Stimulated activated CD8-positive, alpha-beta memory T cell treated with anti-CD3 and anti-CD28 coated beads, Interleukin-2, amount 100 ng/mL, for 1 hour (primary cell): ENCODE measurements at places on chromosomes 4 and X.

- DNase-seq = no peak
Measured at GRCh38 chr4:40736910-40737309, 12.8 kb upstream of the NSUN7 start.

GRCh38 chr4:140851032-140851636, 94.9 kb upstream of the TBC1D9 start:
- DNase-seq = no peak

DNA sequence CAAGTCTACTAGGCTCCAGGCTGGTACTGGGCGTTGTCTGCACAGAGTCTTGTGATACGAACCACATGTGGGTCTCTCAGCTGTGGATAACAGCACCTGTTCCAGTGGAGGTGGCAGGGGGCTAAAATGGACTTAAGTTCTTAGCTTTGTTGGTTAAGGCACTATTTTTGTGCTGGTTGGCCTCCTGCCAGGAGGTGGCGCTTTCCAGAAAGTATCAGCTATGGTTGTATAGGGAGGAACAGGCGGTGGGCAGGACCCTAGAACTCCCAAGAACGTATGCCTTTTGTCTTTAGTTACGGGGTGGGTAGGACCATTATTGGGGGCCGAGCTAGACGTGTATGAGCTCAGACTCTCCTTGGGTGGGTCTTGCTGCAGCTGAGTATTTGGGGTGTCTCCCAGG, 1138.4 kb downstream of the PCDH19 start:
- no peak for DNase-seq

DNA sequence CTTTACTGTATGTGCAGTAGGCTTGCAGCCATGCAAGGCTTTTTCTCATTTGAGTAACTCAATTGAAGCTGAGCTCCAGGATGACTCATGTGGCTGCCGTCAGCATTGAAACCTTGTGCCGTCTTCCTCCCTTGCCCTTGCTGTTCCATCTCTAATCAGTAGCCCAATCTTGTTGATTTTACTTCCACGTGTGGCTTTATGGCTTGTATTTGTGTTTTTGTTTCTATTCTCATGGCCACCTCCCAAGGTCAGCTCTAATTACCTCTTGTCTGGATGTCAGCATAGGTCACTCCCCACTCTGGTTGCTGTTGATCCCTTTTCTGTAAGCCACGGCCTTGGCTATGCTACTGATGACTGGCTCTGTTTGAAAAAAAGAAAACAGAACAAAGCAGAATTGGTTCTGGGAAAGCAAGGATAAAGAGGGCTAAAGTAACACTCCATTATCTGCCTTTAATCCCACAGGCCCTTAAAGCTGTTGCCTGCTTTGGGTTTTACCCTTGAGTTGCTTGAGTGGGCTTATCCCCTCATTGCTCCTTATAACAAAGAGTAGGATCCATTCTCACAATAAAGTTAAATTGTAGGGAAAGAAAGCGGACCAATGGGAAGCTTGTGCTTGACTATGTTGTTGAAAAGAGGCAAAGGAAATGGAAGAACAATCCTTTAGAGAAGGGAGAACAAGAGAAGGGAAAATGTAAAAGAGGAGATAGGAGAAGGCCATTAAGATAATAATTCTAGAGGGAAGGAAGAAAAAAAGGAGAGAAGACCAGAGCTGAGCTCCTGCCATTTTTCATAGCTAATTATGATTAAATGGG, 173.9 kb upstream of the PGRMC2 start:
- DNase-seq = no peak

- DNase-seq = no peak
Measured at GRCh38 chr4:141730805-141731204, 94.4 kb downstream of the IL15 start.

DNA sequence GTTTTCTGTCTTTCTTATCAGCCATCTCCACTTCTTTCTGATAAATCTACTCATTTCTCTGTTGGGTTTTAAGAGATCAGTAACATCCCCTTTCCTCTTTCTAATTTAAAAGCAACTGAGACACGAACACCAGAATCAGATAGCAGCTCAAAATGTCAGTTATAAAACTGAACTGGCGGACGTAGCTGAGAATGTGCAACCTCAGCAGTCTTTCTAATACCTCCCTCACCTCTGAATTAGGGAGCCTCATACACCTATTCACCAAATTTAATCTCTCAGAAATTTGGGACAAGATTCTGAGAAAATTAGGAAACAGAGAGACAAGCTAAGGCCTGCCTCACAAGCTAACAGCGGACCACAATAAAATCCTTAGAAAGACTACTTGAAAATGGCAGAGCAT, 52.0 kb upstream of the ACSL4 start:
- no peak for DNase-seq

GRCh38 chrX:129744861-129745321, 6.1 kb downstream of the XPNPEP2 start:
- DNase-seq = no peak

DNA sequence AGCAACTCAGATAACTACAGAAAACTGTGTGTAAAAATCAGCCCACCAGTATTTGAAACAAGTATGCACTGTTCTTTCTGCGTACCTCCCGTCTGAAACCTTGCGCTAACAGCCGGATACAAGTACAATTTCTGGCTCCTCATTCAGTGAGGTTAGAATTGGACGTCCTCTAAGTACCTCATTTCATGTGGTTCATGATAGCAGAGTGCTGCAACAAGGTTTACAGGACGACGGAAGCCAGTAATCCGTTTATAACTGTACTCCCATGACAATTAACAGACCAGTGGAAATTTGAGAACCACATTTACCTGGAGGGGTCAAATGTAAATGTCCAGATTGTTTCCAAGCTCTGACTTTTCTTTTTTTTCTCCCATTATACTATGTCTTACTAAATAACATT, 52.9 kb upstream of the TENM3 start:
- DNase-seq = no peak

DNA sequence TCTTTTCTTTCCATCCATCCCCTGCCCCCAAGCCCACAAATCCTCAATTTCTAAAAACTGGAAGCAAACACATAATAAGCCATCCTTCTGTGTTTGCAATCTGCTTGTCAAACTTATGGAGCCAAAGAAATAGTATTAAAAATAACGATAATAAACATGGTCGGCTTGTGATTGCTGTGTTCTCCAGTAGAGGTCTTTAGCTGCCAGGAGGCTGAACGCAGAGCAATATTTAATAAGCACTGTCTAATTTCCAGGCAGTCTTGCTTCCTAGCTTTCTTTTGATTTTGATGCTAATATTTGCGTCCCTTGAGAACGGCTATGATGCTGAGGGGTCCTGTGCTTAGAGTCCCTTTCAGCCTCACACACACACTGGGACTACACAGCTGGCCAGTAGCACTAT, 3.2 kb upstream of the HELT start:
- DNase-seq = no peak

DNA sequence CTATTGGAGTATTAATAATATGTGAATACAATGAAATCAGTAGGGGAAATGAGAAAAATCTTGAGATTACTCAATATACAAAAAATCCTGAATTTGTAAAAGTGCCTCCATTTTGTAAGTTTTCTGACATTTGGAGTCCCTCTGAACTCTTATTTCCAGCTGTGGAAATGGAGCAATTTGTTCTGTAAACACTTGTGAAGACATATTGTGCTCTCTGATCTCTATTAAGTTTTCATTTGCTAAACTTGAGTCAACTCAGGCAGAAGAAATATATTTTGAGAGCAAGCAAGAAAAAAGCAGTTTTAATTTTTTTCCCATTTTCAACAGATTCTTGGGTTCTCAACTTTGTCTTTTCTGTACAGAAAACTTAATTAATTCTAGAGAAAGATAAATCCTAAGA, 51.4 kb upstream of the PCDH18 start:
- no peak for DNase-seq

- DNase-seq = no peak
Measured at GRCh38 chrX:68721991-68722860, 74.8 kb downstream of the STARD8 start.

- DNase-seq = no peak
Measured at GRCh38 chrX:118228041-118228440, 111.4 kb upstream of the KLHL13 start.

DNA sequence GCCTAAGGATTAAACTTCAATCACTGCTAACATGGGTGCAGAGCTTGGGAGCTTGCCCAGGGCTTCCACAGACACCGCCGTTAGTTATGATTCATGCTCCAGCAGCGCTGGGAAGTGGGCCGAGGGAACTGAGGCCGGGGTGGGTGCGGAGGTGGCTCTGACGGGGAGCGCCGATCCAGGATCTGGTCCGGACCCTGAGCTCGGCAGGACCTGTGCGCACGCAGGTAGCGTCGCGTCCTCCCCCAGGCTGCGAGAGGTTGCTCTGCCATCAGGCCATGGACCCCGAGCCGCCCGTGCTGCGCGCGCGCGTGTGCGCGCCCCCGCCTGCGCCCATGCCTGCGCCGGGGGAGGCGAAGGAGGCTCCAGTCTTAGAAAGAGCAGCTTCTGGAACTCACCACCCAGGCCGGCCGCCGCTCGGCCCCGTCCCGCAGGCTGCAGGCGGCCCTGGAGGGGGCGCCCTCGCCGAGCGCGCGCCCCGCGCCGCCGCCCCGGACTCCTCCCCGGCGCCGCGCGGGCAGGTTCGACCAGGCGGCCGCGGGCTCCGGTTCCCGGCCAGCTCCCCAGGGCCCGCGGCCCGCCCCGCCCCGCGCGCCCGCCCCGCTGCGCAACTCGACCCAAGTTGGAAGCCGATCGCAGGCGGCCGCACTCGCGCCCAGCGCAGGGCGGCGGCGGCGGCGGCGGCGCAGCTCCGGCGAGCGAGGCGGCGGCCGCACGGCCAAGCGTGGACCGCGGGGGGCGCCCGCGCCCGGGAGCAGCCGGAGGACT, 732 bp upstream of the ADRA2C start:
- no peak for DNase-seq

GRCh38 chr4:156958276-156959074, 13.1 kb downstream of the PDGFC start:
- no peak for DNase-seq

DNA sequence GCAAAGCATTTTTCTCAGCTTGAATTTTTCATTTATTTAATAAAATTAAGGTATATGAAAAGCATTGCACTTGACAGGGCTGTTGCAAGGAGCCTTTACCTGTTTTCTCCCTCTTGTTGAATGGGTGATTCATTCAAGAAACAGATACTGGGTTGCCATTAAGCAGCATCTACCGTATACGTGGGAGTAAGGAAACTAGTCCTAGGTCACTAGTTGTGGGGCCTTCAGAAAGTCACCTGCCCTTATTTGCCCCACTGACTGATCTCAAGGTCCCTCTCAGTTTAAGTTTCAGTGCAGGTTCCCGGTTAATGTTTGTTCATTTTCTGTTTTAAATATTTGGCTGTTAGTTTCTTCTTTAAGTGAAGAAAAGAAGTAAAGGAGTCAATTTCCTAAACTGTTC, 34.0 kb downstream of the LHFPL1 start:
- DNase-seq = no peak

- no peak for DNase-seq
Measured at GRCh38 chr4:174365018-174365587, 81.4 kb downstream of the CEP44 start.

- no peak for DNase-seq
Measured at GRCh38 chrX:5388087-5388486, 840.6 kb downstream of the NLGN4X start.

DNA sequence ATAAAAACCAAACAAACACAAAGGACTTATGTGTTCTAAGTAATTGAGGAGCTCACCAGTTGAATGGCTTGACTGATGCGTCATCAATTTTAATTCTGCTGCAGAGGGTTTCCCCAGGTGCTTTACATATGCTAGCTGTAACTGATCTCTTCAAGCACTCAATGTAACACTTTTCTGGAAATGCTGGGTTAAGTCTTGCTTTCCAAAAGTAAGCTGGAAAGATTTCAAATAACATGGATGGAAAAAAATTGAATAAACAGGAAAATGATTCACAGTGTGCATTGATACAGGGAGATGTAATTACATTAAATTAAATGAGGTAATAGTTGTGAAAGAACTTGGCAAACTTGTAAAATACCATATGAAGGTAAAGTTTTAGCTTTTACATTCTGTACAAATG, 186.7 kb upstream of the WDFY3 start:
- DNase-seq = no peak
